Chondrocyte (in vitro differentiated cells): ENCODE measurements at places on chromosomes 2 and 18. TPM values are rescaled to one million over a fixed set of nuclear protein-coding genes. Genes with fewer than 3 reads are reported as not detected.

DNA sequence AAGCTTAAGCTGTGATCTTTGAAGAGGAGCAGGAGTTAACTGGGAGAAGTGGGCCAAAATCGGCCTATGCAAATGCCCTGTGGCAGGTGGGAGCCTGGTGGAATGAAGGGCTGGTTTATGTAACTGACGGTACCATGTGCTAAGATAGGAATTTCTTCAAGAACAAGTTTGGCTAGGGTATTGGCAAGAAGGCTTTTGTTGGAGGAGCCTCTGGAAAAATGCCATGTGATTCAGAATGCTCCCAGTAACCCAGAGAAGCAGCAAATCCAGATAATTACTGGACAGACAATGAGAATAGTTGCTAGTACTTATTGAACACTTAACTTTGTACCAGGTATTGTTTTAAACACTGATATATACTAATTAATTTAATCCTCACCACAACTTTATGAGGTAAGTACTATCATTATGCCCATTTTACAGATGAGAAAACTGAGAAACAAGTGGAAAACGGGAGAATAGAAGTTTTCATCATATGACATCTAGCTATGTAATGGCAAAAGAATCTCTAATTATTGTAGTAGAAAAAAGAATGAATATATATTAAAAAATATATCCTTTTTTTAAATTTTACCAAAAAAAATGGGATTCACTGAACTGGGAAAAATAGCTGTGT lies 9.1 kb upstream of the FAM124B start:
- no peak for DNase-seq

DNA sequence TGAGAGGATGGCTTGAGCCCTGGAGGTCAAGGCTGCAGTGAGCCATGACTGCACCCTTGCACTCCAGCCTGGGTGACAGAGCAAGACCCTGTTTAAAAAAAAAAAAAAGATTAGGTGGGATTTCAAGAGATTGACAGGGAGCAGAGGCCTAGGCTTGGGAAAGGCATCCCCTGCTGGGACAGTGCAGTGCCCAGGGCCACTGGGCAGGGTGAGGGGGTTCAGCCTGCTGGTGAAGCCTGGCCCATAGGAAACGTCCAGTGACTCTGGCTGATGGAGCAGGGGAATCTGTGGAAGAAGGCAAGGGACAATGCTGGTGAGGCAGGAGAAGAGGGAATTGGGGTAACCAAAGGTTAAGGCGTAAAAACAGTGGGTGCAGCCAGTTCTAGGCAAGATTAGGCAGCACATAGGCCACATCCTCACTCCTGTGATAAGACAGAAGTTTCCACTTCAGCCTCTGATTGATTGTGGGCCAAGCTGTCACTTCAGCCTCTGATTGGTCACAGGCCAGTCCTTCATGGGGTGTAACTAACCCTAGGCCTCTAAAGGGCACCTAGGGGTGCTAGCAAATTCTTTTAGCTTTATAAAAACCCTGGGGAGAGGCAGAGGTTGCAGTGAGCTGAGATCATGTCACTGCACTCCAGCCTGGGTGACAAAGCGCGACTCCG lies 128.6 kb downstream of the MSH2 start:
- DNase-seq = no peak

GRCh38 chr2:223260681-223261080 lies 208.7 kb downstream of the KCNE4 start:
- no peak for DNase-seq

- no peak for DNase-seq
These were observed 318.6 kb downstream of the SLC4A3 start for GRCh38 chr2:219946021-219946420.

DNA sequence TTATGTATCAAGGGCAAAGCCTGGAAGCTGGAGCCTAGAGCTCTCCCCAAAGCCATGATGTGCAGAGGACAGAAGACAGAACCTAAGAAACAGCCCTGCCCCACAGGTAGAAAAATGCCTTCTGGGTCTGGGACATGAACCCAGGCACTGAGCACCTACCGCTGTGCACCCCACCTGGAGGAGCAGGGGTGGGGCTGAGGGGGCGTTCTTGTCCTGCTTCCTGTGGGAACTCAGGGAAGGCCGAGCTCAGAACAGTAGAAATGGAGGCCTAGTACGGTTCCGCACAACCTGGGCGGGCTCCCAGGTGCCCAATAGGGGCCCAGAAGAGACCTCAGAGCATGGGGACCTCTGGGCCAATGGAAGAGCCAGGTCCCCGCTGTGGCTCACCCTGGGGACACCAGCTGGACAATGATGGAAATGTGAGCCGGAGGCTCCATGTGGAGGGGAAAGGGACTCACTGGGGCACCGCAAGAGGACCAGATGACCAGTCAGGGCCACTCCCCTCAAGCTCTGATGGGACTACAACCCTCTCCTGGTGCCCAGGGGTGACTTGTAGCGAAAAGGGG lies 3.2 kb downstream of the CRACDL start:
- DNase-seq = no peak

DNA sequence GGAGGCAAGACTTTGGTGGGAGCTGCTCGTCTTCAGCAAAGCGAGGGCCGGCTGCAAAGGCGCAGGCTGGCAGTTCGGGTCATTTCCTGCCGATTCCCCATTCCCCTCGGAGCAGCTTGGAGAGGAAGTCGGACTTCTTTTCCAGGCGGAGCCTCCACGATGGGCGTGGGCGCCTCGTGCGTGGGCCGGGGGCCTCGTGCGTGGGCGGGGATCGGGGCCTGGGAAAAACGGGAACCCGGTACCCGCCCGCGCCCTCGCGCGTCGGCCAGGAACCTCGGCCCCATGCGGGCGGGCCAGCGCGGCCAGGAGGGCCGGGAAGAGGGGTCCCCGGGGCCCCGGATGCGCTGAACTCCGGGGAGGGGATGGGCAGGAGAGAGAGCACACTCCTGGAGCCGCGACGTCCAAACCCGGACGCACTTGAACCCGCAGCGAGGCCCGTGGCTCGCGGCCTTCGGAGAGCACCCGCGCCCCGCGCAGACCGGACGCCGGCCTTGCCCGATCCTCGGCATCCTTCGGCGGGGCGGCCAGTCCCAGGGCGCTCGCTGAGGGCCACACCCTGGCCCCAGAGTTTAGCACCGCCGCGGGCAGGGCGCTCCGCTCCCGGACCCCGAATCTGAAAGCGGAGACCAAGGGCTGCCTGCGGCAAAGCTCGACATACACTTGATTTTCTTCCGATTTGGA lies 368.4 kb downstream of the MTX2 start:
- DNase-seq = no peak

GRCh38 chr2:41137031-41137430 lies 685.1 kb upstream of the SLC8A1 start:
- no peak for DNase-seq

DNA sequence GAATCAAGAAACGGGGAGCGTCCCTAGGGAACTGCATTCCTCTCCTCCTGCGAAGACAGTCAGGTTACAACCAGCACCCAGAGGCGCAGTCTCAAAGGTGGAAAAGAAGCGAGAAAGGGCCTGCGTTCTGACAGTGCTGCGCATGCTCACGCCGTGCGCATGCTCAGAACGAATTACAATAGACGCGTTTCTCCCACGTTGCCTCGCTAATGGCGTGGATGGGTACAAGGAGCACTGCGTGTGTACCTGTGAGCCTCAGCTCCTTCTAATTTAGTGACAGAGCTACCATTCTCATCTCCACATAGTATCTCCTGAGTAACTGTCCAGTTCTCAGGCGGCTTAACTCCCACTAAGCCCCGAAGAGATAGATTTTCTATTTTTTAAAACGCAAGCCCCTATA lies 448.8 kb downstream of the TXNL1 start:
- no peak for DNase-seq

- no peak for DNase-seq
These were observed 82.8 kb downstream of the AFF3 start for GRCh38 chr2:100059638-100060037.

- no peak for DNase-seq
These were observed 11.8 kb downstream of the CYRIA start for GRCh38 chr2:16653799-16654198.

DNA sequence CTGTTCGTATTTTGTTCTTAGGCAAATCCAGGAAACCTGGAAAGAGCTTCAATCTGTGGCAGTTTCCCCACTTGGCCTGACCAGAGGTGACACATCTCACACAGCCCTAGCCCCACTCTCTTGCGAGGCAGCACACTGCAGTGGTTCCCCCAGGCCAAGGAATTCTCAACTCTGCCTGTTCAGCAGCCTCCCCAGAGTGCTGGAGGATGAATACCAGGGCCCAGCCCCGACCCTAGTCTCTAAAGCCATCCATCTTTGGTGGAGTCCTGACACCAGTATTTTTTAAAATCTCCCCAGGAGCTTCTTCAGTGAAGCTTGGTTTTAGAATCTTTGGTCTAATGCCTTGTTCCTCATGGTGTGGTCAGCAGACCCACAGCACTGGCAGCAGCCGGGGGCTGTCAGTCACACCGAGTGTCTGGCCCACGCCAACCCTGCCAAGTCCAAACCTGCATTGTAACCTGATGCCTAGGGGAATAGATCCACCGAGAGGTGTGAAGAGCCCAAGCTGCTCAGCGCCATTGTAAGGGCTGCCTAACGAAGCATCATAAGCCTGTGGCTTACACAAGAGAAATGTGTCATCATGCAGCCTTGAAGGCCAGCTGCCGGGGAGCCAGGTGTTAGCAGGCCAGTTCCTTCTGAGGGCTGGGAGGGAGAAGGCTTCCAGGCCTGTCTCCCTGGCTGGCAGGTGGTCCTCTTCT lies 428.7 kb upstream of the ID2 start:
- DNase-seq = no peak

- DNase-seq = no peak
These were observed 10.7 kb upstream of the SPOPL start for GRCh38 chr2:138490673-138491494.

DNA sequence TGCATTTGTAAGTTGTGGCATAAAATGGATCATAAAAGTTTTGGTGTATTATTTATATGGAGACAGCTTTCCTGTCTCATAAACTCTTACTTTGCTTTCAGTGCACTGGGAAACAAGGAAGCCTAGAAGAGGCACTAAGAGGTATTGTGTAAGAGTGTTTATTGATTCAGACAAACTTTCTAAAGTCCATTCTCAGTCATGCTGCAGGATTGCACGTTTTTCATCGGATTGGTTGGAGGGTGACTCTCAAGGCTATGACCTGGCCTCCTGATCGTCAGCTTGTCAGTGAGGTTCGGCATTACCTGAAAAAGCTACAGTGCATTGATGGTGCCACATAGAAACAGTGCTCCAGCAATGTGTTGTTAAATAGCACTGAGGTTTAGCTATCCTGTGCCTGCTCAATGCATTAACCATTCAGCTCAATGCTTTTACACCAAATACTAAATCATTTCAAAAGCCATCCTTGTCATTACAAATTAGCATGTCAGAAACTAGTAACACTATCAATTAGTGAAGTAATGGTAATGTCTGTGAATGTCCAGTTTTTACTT lies 545.5 kb downstream of the CBLN2 start:
- no peak for DNase-seq

GRCh38 chr2:162266460-162266760 lies 23.2 kb upstream of the FAP start:
- DNase-seq = no peak

DNA sequence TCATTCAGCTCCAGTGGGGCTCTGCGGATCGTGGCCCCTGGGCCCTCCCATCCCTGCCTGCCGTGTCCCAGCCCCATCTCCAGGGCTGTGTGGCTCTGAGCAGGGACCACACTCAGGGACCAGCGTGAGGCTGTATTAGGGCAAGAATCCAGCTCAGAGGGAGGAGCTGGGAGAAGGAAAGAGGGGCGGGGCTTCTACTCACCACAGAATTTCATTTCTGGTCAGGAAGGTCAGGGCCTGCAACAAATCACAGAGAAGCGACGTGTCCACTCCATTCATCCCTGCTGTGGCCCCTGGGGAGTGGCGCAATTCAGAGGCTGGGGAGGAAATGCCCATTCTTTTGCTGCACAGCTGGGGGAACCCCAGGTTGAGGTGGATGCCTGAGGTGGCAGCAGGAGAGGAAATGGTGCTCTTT lies 828 bp downstream of the CIB4 start:
- DNase-seq = peak; percentile 55

DNA sequence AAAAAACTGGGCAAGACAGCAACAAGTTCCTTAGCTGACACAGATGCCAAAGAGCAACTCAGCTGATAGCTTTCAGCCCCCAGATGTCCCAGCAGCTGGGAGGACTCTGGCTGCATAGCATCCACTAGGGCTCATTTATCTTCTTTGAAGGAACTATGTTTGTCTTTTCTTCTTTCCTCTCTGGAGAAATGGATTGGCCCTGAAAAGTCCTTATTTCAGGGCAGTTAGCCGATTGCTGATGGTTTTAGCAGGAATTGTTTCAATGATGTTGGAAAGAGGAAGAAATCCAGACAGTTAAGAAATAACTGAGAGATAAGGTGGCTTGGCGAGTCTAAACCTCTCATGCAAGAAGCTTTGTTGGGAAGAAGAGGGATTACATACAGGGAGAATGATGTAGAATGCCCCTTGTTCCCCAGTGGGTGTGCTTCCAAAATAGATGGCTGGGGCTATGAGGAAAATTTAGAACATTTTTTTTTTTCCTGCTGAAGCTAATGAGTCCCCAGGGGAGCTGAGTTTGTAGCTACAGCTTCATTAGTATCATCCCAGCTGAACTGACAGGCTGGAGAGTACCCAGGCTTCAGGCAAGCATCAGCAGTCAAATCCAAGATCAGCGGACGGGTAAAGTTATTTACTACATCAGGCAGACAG lies 33.6 kb upstream of the SERPINE2 start:
- DNase-seq = no peak

- DNase-seq = no peak
These were observed 192.2 kb downstream of the ZNF385B start for GRCh38 chr2:179669196-179669595.

- no peak for DNase-seq
These were observed 207.6 kb upstream of the SMIM21 start for GRCh38 chr18:75635096-75635495.

DNA sequence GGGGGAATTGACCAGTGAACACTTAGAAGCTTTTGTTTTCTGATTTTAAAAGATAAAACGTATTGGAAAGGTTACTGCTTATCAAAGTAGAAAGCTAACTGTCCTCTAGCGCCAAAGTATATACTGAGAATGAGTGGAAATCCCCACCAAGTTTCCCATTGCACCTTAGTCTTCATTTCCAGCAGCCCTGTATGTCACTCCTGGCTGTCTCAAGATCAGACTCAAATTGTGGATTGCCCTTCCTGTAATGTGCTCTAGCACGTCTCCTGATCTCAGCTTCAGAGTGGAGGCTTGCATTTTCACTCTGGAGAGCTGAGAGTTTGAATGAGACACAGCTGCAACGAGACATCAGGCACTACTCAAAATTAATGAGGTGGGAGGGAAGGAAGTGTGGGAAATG lies 26.6 kb downstream of the MFF start:
- DNase-seq = no peak

GRCh38 chr2:72146347-72147302 lies 1.0 kb downstream of the CYP26B1 start:
- DNase-seq = no peak

GRCh38 chr18:50453014-50453680 lies 78.3 kb downstream of the SKA1 start:
- no peak for DNase-seq

- no peak for DNase-seq
These were observed 81.9 kb upstream of the SERPINE2 start for GRCh38 chr2:224120986-224121385.

TM4SF20 gene
- not detected in 3 replicates for total RNA-seq

ATP6V1B1 gene
- 3.7 to 5.0 TPM (median 3.9 TPM) in 3 replicates for total RNA-seq

TMEM163 gene
- total RNA-seq = 0.07 TPM in 1 of 3 replicates, not detected in the others

SP140L gene
- total RNA-seq = 20.6 to 21.9 TPM (median 21.3 TPM) in 3 replicates

CLIP4 gene
- total RNA-seq = 27.7 to 35.6 TPM (median 30.1 TPM) in 3 replicates

KIF5C gene
- total RNA-seq = 2.6 to 3.8 TPM (median 3.1 TPM) in 3 replicates

FAM110C gene
- total RNA-seq = 0.22 to 1.7 TPM (median 1.3 TPM) in 3 replicates

RGPD4 gene
- 0.08 to 0.12 TPM (median 0.10 TPM) in 3 replicates for total RNA-seq

DAW1 gene
- total RNA-seq = 0.28 to 0.65 TPM (median 0.47 TPM) in 3 replicates
